ENCODE measurements at places on chromosomes 2 and 18. TPM values are rescaled to one million over a fixed set of nuclear protein-coding genes. Genes with fewer than 3 reads are reported as not detected.

Gene AQP12A
- total RNA-seq = not detected

Gene ERFE
- total RNA-seq = 7.0 TPM

Gene LIMS4
- 1.5 TPM for total RNA-seq

Gene DNAJC5G
- not detected for total RNA-seq

Gene LDLRAD4
- total RNA-seq = 0.73 TPM

Gene PHOSPHO2
- total RNA-seq = 2.0 TPM

Gene ACVR2A
- total RNA-seq = 21.9 TPM

Gene PLEK
- not detected for total RNA-seq

Gene TMEM198
- total RNA-seq = 1.2 TPM

Gene MYL1
- total RNA-seq = not detected

Gene KCNJ3
- not detected for total RNA-seq

Gene TOGARAM2
- total RNA-seq = 0.37 TPM

Gene TUBA4B
- total RNA-seq = not detected

Gene DES
- 0.73 TPM for total RNA-seq

Gene PXDN
- 119 TPM for total RNA-seq

Gene DHRS9
- not detected for total RNA-seq

Gene STPG4
- total RNA-seq = 0.20 TPM

Gene CCDC68
- 2.0 TPM for total RNA-seq

Gene EPB41L5
- 15.8 TPM for total RNA-seq

Gene ABCA12
- under 0.01 TPM for total RNA-seq

Gene TXNDC9
- total RNA-seq = 68.3 TPM

Gene PPIL3
- 35.3 TPM for total RNA-seq

Gene PDE11A
- total RNA-seq = not detected

Gene NTSR2
- not detected for total RNA-seq

Gene CCL20
- 1.2 TPM for total RNA-seq

Gene THOC1
- 52.4 TPM for total RNA-seq

Gene ZSWIM2
- total RNA-seq = not detected

Gene IL18RAP
- total RNA-seq = not detected

Gene SERPINB7
- not detected for total RNA-seq

Gene SATB2
- total RNA-seq = 11.1 TPM

Gene EXOC6B
- 13.7 TPM for total RNA-seq

Gene NOL4
- total RNA-seq = not detected

Gene IL1F10
- total RNA-seq = not detected

Gene SANBR
- total RNA-seq = 8.5 TPM

Gene ELAC1
- total RNA-seq = 6.6 TPM

Gene SSB
- 97.0 TPM for total RNA-seq

Gene POTEC
- not detected for total RNA-seq

Gene SCG2
- total RNA-seq = 0.39 TPM

Gene MC5R
- total RNA-seq = not detected

Gene BCL2L11
- 0.98 TPM for total RNA-seq

Gene EIF2B4
- total RNA-seq = 26.2 TPM

Gene SERPINB11
- not detected for total RNA-seq

Gene PUM2
- total RNA-seq = 49.5 TPM

Gene NMUR1
- total RNA-seq = not detected

Gene RNF125
- 2.3 TPM for total RNA-seq

Gene IL36B
- total RNA-seq = not detected

Gene CMPK2
- total RNA-seq = 1.4 TPM

Gene RAB6C
- total RNA-seq = not detected

Gene RTP5
- not detected for total RNA-seq

Gene SPR
- 15.6 TPM for total RNA-seq

Gene GAL3ST2
- total RNA-seq = not detected

Gene CPLX4
- total RNA-seq = not detected

Gene ALPP
- total RNA-seq = not detected

Gene MYCN
- not detected for total RNA-seq

Gene BCL11A
- total RNA-seq = not detected

Gene SMYD1
- not detected for total RNA-seq

Gene CCDC74A
- total RNA-seq = 6.6 TPM

Gene RPRM
- total RNA-seq = not detected
